ENCODE measurements at places on chromosomes 11 and 22.

DNA sequence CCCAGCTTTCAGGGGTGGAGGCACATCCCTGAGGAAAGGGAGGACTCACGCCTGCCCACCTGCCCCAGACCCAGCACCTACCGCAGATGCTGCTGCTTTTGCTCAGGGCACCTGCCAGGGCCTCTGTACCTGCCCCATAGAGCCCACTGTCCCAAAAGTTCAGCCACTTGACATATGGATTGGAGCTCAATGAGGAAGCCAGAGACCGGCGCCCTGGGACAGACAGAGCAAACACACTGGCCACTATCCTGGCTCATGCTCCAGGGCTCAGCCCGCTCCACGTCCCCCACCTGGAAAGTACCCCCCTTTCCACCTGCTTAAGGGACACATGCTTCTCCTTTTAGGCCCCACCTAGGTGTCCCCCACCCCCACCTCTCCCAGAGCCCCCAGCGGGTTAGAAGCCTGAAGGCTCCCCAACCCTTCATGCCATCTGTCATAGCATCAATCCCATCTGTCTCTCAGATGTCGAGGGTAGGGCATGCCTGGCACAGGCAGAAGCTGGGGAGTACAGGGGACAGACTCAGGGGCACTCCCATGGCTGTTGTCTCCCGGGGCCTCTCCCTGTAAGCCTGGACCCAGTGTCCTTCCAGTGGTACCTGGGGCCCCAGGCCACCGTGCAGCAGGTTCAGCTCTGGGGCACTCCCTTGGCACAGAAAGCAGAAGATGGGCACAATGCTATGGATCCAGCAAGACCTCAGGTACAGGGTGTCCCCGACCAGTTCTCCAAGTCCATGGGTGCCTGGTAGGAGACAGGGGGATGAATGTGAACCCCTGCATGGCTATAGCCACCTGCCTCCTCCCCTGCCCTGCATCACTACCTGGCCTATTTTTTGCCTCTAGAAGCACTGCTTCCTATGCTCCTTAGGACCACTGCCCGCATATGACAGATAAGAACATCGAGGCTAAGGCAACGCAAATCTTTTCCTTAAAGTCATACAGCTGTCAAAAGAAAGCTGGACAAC, 2.2 kb upstream of the P2RX6 start:
- peak; percentile 46 for DNase-seq

GRCh38 chr22:44330744-44331660, 18.3 kb upstream of the SHISAL1 start:
- DNase-seq = no peak

GRCh38 chr11:37177721-37178120, 579.7 kb upstream of the RAG2 start:
- DNase-seq = no peak

DNA sequence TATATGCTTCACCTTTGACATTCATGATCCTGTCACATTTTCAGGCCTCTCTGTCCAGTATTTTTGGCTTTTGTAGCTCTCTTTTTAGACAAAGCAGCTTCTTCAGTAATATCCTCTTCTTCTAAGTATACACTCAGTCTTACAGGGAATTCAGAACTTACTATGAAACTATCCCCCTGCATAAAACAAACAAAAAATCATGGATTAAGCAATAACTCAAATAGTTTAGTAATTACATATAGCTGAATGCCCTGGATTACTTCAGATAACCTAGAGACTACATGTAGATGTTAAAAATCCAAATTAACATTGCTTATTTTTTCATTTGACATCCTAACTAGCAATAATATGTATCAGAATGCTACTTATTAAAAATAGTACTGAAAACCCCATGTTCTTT, 5.2 kb downstream of the TAF1D start:
- no peak for DNase-seq

DNA sequence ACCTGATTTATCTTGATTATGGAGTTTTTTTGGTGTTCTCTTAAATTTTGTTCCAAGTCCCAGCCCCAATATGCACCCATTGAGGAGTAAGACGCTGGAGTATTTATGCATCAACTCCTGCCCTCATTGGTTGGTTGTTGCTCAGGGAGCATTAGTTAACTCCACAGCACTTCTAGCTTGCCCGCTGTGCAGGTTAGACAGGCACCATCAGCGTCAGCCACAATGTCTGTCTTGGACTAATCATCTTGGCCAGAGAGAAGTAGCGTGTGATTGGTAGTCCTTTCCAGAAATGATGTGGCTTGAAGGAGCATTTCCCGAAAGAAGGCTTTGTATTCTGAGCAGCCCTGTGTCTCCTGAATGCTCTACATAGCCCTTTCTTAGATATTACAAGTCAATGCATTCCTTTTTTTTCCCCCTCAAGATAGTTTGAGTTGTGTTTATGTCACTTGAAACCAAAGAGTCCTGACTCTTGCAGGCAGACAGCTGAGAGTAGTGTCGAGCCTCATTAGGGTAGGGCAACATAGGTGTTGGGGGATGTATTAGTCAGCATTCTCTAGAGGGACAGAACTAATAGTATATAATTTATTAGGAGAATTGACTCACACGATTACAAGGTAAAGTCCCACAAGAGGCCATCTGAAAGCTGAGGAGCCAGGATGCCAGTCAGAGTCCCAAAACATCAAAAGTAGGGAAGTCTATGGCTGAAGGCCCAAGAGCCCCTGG, 94.6 kb upstream of the RCN1 start:
- DNase-seq = no peak

GRCh38 chr11:119694334-119694733, 34.7 kb downstream of the NECTIN1 start:
- no peak for DNase-seq

All from DMS 273 treated with DMSO at 0.1 percent for 48 hours (cell line).